ENCODE measurements at places on chromosomes 2 and 18. TPM values are rescaled to one million over a fixed set of nuclear protein-coding genes. Genes with fewer than 3 reads are reported as not detected.
A peak's percentile ranks its signal among the peaks of the same experiment; 100 is the strongest.

GRCh38 chr2:239122421-239123110 is 274.7 kb downstream of the TWIST2 start:
- no peaks in the 10 kb centered on the region for H3K27me3 ChIP-seq
- no peaks in the 10 kb centered on the region for H3K4me1 ChIP-seq
- H3K27ac ChIP-seq, result no peak overlapping the region
- peaks cover 16% of the 10 kb centered on the region for H3K36me3 ChIP-seq
- no peak for DNase-seq

DNA sequence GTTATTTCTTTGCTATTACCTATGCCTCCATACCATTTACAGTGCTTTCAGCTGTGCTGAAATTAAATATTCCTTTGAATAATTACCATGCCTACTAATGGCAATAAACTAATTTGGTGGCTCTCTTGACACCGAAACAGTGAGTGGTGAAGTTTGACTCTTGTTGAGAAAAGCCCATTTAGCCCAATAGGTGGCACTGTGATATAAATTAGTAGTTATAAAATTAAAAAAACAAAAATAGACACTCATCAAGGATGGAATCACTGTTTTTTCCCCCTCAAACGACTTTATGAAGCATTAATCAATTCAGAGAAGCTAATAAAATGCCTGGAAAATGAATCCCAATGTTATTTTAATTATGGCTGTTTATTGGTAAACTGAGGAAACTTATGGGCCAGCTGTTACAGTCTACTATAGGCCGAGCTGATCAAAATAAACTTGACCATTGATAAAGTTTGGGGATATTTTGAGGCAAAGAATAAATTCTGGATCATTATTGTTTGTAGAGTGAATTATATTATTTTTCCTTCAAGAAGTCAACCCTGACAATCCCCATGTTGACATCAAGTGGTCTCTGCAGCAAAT is 339.6 kb downstream of the TRIB2 start:
- DNase-seq, result no peak
- no peaks in the 10 kb centered on the region for H3K4me1 ChIP-seq
- no peak overlapping the region for H3K4me3 ChIP-seq
- peaks cover 63% of the 10 kb centered on the region for H3K27me3 ChIP-seq

DNA sequence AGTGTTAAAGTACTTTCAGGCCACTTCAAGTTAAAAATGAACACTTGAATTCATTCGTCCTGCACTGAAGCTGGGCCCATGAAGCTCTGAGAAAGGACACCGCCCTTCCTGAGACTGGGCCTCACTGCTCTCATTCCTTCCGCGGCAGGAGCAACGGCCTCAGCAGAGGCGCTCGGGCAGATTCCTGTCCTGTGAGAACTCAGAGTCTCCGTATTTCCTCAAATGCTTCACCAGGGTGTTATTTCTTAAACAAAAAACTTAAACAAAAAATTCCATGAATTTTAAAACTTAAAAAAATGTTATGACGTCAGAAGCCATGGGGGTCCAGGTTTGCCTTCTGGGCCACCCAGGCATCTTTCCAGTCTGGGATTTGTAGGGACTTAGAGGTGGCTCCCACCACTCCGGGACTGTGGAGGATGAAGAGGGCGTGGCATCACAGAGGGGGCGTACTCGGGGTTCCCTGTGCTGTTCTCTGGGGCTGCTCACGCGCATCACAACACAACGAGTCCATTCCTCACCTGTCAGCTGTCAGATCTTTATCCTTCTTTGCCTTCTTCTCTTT is 115.9 kb upstream of the ASB18 start:
- H3K27ac ChIP-seq, result no peak overlapping the region
- DNase-seq, result peak; percentile 69
- peaks cover 44% of the 10 kb centered on the region for H3K27me3 ChIP-seq

Gene FBXO41
- total RNA-seq, result 1.6 TPM

Gene TFPI
- total RNA-seq, result 325 TPM

Gene ALPG
- not detected for total RNA-seq

GRCh38 chr2:176385219-176385759 is 116.0 kb downstream of the MTX2 start:
- peaks cover 45% of the 10 kb centered on the region for H3K27me3 ChIP-seq
- no peak overlapping the region for H3K4me3 ChIP-seq
- DNase-seq, result no peak
- peaks cover 17% of the 10 kb centered on the region for H3K4me1 ChIP-seq
- no peak overlapping the region for H3K27ac ChIP-seq

DNA sequence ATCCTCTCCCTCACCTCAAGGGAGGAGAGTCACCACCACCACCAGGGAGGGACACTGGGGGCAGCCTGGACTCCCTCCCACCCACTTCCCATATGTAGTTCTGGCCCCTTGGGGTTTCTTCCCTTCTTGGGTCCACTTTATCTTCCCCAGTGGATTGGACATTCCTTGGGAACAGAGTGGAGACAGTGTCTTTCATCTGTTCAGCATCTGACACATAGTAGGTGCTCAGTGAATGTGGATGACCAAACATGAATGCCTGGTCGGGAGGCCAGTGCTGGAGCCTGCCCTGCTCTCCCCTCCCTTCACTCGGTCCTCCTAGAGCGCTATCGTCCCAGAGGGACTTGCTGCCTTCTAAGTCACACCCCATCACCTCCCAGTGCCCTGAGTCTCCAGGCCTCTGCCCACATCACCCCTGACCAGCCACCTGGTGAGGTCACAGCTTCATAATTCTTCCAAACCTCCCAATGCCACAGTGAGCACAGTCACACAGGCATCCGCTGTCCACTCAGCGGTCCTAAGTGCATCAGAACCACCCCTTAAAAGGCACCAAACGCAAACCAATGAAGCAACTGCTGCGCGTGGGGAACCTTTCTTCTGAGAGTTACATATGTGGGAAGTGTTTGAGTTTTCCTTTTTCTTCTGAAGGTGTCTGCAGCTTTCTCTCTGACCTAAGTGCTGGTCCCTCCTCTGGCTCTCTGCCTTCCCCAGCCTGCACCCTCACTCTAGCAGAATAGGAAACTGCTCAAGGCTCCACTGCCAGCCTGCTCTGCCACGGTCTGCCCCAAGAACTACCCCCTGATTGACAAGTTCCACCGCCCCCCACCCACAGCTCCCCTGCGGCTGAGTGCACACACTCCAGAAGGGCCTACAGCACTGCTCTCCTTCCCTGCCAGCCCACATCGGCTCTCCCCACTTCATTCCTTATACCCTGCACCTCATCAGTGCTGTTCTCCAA is 7.2 kb upstream of the SFXN5 start:
- peaks cover 12% of the 10 kb centered on the region for H3K36me3 ChIP-seq
- H3K4me3 ChIP-seq, result no peak overlapping the region
- no peaks in the 10 kb centered on the region for H3K4me1 ChIP-seq
- no peak overlapping the region for H3K27ac ChIP-seq
- DNase-seq, result no peak
- H3K27me3 ChIP-seq, result no peaks in the 10 kb centered on the region

DNA sequence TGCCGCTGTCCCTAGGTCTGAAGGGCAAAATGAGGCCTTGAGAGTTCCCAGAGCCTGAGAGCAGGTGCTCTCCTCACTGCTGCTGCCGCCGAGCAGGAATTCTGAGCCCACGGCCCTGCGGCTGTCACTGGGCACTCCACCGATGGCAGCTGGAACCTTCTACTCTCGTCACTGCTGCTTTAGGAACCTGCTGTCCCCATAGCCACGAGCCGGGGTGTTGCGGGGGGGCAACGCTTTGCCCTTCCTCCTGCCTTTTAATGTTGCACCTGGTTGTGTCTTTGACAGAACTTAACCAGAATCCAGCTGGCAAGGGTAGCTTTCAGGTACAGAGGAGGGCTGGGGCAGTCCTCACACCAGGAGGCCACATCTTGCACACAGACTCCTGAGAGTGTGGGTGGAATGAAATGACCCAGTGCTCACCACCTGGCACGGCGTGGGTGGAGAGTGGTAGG is 32.3 kb downstream of the NCK2 start:
- H3K4me3 ChIP-seq, result no peak overlapping the region
- peaks cover 41% of the 10 kb centered on the region for H3K4me1 ChIP-seq
- no peak overlapping the region for H3K27ac ChIP-seq

Gene ARHGAP15
- total RNA-seq, result not detected

- peaks cover 4% of the 10 kb centered on the region for H3K27me3 ChIP-seq
- H3K4me3 ChIP-seq, result no peak overlapping the region
- H3K27ac ChIP-seq, result no peak overlapping the region
- DNase-seq, result no peak
- H3K36me3 ChIP-seq, result no peaks in the 10 kb centered on the region
Observed at GRCh38 chr2:177161741-177162460, 50.7 kb upstream of the HNRNPA3 start.

Gene CKAP2L
- 6.3 TPM for total RNA-seq

Gene DAW1
- total RNA-seq, result not detected

DNA sequence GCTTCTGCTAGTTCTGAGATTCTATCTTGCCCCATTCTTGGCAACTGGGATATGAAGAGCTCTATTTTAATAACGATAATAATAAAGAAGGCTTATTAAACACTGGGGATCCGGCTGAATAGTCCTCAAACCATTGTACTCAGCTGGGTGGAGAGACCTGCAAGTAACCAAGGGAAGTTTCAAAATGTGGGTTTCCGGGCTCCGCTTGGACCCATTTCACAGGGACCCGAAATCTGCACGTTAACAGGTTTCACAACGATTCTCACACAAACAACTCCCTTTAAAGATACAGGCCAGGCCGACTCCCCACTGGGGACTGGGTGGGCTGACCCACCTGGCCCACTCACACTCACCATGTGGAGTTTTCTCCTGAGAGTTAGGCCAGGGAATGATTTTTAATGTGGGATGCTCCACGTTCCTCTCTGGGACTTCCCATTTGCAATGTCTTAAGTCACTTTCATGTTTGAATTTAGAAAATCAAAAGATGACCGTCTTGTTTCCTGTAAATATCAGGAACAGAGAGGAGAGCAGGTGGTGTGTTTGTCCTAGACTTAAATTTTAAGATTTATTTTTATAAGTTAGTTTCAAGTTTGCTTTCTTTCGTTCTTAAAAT is 96.3 kb downstream of the SH3RF3 start:
- H3K36me3 ChIP-seq, result peaks cover 5% of the 10 kb centered on the region
- H3K27ac ChIP-seq, result no peak overlapping the region
- no peaks in the 10 kb centered on the region for H3K27me3 ChIP-seq
- H3K4me3 ChIP-seq, result no peak overlapping the region
- no peak for DNase-seq

- H3K36me3 ChIP-seq, result peaks cover 5% of the 10 kb centered on the region
- no peak overlapping the region for H3K4me3 ChIP-seq
- no peak overlapping the region for H3K27ac ChIP-seq
- H3K4me1 ChIP-seq, result no peaks in the 10 kb centered on the region
- H3K27me3 ChIP-seq, result no peaks in the 10 kb centered on the region
Observed at GRCh38 chr2:223779877-223780276, 57.5 kb downstream of the AP1S3 start.

DNA sequence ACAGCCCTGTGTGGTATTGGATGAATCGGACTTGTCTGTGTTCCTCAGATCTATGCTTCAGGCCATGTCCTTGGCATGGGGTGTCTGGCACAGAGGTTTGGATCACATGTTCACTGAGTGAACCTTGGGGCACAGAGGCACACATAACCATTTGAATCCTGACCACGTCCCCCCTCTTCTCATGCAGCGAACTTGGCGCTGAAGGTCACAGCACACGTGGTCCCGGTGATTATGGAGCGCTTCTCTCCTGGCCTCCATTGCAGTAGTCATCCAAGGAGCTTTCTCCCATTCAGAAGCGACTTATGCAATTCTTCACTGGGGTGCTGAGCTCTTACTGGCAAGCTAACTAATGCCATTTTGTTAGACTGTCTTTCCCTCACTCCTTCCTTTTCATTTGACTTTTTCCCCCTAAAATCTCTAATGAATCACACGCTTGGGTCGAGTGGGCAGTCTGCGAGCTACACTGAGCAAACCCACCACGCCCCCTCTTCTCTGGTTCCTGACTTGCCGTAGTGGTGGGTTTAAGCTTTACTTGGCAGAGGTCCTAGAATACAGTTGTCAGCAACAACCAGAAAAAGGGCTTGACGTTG is 59.4 kb downstream of the KCNG2 start:
- peaks cover 7% of the 10 kb centered on the region for H3K4me1 ChIP-seq
- no peaks in the 10 kb centered on the region for H3K36me3 ChIP-seq
- peaks cover 17% of the 10 kb centered on the region for H3K27me3 ChIP-seq

Gene DLX1
- 25.2 TPM for total RNA-seq

- no peak overlapping the region for H3K27ac ChIP-seq
- H3K4me3 ChIP-seq, result no peak overlapping the region
- H3K36me3 ChIP-seq, result no peaks in the 10 kb centered on the region
- no peaks in the 10 kb centered on the region for H3K4me1 ChIP-seq
- DNase-seq, result no peak
Observed at GRCh38 chr18:50844554-50844953, 24.7 kb upstream of the MRO start.

Gene SERPINB7
- not detected for total RNA-seq

DNA sequence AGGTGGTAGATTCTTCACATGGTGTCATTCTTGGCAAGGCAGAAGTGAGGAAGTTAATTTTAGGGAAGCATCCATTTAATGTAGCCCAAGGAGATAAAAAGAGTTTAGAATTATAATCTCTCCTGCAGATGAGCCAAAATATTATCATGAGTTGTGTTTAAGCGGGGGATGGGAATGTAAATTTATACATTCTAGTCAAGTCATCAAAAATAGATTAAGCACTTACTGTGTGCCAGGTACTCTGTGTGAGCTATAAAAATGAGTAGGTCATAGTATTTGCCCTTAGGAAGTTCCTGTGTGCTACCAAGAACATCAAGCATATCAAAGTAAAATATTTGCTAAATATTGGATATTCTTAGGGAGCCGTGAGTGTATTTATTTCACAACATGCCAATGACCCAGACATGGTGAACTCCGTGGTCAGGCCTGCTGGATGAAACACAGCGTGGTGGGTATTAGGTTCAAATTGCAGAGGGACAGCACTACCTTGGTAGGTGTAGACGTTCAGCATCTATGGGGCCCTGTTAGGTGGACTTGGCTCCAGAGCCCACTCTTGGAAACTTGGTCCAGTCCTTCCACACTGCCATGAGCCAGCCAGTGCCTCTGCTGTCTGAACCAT is 37.4 kb downstream of the MEIS1 start:
- no peaks in the 10 kb centered on the region for H3K36me3 ChIP-seq
- peaks cover 3% of the 10 kb centered on the region for H3K27me3 ChIP-seq
- H3K27ac ChIP-seq, result no peak overlapping the region
- H3K4me1 ChIP-seq, result no peaks in the 10 kb centered on the region
- no peak for DNase-seq
- no peak overlapping the region for H3K4me3 ChIP-seq

Gene SLC8A1
- 18.0 TPM for total RNA-seq

DNA sequence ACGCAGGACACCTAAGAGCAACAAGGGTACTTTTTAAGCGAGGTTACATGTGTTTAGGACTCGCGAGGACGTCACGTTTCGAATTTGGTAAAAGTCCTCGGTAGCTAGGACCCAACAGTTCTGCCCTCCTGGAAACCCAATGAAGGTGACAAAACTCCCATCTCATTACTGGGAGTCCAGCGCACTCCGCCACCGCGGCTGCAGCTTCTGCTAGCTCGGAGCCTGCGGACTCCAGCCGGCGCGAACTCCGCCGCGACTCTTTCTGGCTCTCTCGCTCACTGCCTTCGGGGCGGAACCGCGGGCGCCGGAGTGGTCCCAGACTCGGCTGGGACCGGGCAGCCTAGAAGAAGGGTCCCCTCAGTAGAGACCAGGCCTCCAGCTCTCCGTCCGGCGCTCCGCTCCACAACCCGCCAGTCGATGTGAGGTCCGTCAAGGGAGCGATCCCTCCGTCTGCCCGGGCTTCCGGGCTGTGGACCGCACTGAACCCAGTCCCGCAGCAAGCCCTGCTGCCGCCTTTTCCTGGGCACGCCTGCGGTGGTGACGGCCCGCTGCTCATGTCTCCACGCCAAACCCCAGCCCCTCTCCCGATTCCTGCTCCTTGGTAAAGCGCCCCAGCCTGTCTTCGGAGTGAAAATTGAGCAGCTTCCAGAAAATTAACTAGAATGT is 3.0 kb upstream of the OSR1 start:
- peaks cover 33% of the 10 kb centered on the region for H3K4me1 ChIP-seq
- H3K4me3 ChIP-seq, result peak overlapping the region; percentile 92
- H3K36me3 ChIP-seq, result no peaks in the 10 kb centered on the region
- peaks cover 22% of the 10 kb centered on the region for H3K27me3 ChIP-seq
- DNase-seq, result peak; percentile 83

All from osteocyte (in vitro differentiated cells).